GM12864 (cell line): ENCODE measurements at places on chromosomes 12 and 14.

- DNase-seq, result no peak
Measured at GRCh38 chr12:81150382-81150781, 72.5 kb downstream of the ACSS3 start.

DNA sequence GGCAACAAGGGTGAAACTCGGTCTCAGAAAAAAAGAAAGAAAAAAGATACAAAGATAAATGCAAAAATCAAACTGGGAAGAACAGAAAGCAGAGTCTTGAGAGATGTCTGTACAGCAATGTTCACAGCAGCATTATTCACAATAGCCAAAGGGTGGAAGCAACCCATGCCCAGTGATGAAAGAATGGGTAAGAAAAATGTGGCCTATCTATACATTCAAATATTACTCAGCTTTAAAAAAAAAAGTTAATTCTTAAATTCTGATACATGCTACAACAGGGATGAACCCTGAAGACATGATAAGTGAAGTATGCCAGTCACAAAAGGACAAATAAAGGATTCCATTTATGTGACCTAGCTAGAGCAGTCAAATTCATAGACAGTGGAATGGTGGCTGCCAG lies 33.7 kb downstream of the SPPL3 start:
- DNase-seq, result no peak

DNA sequence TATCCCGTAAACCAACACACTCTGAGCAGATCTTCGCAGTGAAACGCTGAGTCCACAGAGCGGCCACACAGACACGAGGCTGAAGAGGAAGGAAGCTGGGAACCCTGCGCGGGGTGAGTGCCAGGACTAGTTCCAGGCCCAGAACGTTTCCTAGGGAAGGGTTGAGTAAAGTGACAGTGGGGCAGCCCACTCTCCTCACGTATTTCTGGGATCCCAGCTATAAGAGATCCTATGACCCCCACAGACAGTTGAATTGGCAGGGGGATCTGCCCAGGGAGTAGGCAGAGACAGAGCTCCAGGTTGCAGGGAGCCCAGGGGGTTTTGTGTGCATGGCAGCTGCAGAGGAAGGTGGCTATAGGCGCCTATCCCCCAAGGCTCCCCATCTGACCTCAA lies 51.1 kb downstream of the GTF2A1 start:
- no peak for DNase-seq

DNA sequence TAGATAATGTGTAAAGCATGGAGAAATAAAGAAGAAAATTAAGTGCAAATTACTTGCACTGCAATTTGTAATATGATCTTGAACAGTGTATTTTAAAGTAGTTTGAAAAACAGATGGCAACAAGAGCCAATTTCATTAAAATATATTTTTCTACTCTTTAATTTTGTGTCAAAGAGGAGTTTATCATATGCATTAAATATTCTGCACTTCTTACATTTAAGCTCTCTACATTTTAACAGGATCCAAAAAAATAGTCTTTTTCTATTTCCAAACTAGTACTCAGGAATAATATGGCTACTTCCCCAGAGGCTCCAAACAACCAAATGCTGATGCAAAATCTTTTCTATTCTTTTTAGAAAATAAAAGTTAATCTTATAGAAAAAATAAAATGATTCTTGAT lies 1221.5 kb downstream of the FSCB start:
- DNase-seq, result no peak

DNA sequence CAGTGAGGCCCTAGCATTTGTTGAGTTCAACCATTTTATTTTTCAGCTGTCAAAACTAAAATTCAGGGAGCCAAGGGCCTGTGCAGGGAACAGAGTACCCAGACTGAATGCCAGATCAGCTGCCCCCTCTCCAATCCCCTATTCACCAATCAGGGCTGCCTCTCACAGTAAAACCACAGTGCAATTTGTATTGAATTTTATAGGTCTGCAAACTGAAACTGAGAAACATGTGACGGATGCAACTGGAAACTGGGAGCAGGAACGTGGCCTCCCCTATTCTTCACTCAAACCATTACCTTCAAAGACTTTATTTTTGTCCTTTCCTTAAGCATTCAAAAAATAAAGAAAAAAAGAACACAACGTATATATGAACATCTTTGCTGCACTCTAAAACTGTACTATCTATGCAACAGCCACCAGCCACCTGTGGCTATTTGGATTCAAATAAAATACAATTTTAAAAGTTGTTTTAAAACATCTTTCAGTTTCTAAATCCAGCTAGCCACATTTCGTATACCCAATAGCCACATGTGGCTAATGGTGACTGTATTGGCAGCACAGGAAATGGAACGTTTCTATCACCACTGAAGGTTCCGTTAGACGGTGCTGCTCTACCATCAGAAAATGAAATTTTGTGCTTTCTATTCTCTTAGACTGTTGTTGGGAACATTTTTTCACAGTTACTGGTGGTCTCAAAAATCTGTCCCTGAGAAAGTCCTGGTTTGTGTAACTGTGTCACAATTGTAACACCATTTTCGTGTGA lies 371.3 kb upstream of the FAR2 start:
- no peak for DNase-seq

DNA sequence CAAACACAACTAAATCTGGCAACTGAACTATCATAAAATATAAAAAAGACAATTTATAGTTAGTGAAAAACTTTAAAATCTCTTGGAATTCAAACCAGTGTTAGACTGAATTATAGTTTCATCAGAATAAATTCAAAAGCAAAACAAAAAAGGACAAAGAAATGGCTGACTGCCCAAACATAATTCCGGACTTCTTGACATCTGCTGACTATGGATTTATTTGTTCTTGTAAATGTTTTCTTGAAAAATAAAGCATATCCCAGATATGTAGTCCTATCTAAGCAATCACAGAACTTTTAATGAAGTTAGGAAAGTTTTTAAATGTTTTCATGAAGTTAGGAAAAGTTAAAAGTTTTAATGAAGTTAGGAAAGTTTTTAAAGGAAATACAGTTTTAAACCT lies 45.8 kb upstream of the CNTN1 start:
- DNase-seq, result no peak

DNA sequence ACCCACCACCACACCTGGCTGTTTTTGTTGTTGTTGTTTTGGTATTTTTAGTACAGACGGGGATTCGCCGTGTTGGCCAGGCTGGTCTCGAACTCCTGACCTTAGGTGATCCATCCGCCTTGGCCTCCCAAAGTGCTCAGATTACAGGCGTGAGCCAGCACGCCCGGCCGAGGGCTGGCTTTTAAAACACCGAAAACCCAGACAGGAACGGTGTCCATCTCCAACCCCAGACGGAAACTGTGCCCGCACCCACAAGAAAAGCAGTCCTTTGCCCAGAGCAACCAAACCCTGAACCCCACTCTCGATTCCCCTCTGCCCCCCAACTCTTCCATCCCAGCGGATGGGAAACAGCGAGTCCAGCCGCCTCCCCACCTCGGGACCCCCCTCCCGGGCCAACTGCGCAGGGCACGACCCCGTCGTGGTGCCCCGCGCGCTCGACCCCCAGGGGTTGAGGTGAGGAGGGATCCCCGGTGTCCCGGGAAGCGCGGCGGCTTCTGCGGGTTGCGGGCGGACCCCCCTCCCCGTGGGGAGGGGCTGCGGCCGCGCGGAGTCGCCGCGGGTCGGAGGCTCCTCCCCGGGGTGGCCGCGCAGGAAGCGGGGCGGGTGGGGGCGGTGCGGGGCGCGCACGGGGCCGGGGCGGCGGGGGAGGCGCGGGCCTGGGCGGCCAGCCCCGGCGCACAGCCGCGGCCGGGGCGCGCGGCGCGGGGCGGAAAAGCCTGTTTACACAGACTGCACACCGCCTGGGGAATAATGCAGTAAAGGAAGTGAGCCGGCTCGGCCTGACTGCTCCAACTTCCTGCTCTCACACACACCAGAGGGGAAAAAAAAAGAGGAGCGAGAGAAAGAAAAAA lies at the start of gene ELK3:
Gene ELK3, plus strand, starts transcription at position 651 of the 851 bp plus-strand sequence.
- DNase-seq, result no peak

GRCh38 chr12:104207416-104208205 lies 8.0 kb upstream of the TXNRD1 start:
- no peak for DNase-seq

DNA sequence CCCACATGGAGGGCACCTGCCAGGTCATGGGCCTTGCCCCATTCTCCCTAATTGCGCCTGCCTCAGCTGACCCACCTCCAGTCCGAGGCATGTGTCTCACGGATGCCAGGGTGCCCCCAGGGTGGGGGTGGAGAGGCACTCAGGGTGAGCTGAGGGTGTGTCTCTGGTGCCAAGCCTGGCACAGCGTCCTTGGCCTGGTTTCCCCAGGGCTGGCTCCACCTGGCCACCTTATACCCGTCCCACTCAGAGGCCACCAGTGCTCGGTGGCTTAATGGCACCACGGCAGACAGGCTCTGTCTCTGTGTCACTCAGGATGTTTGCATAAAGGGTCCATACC lies 33.6 kb upstream of the TDRD9 start:
- no peak for DNase-seq

DNA sequence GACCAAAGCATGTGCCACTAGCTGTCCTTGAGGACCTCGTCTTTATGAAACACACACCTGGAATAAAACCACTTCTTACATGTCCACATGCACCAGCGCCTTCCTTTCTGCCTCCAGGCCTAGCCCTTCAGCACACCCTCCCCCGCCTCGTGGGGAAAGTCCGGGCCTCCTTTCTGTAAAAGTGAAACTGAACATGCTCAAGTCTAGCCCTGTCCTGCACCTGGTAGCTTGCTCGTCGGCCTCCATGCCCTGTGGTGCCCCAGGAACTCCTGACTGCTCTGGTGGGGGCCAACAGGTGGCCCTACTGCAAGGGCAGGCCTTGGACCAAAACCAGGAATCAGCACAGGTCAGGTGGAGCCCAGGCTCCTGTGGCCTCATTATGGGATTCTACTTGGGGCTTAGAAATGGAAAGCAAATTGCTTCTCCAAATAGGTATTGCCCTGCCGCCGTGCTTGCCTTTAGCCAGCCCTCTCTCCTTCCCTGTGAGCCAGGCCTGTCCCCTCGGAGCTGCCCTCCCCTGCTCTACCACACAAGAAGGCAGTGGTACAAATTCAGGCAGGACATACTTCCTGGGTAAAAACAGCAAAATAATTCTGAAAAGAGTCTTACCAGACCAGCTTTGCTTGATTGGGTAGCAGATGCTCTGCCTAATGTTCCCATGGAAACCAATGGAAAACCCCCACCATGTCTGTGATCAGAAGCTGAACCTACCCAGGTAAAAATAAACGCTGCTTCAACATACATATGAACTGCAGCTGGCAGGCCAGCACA lies 43.5 kb downstream of the ERH start:
- DNase-seq, result peak; percentile 86

- no peak for DNase-seq
Measured at GRCh38 chr12:94187361-94187760, 39.0 kb downstream of the PLXNC1 start.

DNA sequence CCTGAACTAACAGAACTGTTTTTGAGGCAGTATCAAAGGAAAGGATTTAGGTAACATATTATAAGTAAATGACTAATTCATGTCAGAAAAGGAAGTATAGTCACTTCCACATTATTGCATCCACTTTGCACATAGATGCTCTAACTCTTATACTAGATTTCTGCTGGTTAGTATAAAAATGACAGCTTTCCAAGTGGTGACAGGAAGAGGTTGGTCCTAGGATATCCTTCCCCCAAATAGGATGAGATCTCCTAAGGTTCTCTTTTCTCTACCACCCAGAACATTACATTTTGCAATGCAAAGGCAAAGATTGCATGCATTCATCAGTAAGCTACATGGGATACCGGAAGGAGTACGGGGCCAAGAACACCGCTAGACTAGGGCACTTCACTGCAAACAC lies 15.2 kb downstream of the DAD1 start:
- DNase-seq, result no peak

DNA sequence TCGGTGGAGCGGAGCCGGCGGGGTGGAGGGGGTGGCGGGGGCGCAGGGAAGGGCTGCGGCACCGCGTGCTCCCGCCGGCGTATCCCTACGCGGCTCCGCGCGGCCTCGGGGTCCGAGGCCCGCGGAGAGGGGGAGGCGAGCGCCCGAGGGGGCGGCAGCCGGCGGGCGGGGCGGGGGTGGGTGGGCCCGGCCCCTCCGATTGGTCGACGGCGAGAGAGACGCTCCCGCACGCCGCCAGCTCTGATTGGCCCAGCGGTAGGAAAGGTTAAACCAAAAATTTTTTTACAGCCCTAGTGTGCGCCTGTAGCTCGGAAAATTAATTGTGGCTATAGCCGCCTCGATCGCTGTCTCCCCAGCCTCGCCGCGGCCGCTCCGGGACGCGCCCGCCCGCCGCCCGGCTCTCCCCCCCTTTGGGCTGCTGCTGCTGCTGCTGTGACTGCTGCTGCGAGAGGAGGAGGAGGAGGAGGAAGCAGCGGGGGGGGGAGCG lies at the start of gene FOXG1:
Gene FOXG1, plus strand, starts transcription at position 319 of the 487 bp plus-strand sequence. CDS start 493 bp downstream, outside the sequence.
- DNase-seq, result no peak

DNA sequence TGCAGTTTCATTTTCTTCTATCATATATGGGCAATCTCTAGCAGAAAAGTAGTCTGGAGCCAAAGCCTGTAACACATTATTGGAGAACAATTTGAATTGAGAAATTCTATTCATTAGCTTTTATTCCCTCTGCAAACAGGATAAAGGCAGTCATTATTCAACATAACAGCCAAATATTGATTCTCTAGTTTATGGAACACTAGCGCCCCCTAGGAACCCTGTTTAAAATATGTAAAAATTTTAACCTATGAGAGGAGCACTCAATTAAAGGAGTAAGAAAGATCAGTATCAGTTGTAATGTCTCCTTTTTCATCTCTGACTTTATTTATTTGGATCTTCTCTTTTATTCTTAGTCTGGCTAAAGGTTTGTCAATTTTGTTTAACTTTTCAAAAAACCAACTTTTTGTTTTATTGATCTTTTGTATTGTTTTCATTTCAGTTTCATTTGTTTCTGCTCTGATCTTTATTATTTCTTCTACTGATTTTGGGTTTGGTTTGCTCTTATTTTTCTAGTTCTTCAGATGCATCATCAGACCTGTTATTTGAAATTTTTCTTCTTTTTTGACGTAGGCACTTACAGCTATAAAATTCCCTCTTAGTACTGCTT lies 4.8 kb upstream of the LMNTD1 start:
- no peak for DNase-seq

DNA sequence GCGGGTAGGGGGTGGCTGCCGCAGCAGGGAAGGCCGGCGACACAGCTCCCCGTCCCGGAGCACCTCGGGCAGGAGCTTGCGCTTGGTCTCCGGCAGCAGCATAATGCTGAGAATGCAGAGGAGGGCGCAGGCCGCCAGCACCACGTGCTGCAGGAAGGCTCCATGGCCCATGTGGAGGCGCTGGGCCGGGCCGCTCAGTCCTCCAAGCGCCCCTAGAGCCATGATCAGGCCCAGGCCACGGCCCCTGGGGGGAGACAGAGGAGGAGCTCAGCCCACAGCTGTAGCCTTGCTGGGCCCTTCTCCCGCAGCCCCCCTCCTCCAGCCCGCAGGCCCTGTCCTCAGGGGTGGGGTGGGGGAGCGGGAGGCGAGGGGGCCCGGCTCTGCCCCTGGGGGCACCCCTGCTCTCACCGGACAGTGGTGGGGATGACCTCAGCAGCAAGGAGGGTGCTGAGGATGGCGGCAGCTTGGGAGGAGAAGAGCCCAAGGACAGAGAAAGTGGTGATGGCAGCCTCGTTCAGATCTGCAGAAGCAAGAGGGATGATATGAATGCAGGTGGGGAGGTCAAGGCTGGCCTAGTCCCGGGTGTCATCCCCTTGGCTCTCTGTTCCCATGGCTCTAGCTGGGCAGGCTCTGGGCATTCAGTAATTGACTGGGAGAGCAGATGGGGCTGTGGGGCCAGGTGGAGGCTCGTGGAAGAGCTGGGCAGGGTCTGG lies 5.8 kb downstream of the SLC22A17 start:
- DNase-seq, result no peak
